ENCODE measurements at places on chromosomes 3 and 15. TPM values are rescaled to one million over a fixed set of nuclear protein-coding genes. Genes with fewer than 3 reads are reported as not detected.

GRCh38 chr15:73575636-73576247 is 57.4 kb downstream of the NPTN start:
- no peaks in the 10 kb centered on the region for H3K4me1 ChIP-seq
- H3K4me3 ChIP-seq, result no peak overlapping the region
- no peaks in the 10 kb centered on the region for H3K27me3 ChIP-seq
- no peak for DNase-seq
- H3K36me3 ChIP-seq, result peaks cover 7% of the 10 kb centered on the region

CCR9 gene
- not detected for total RNA-seq

GRCh38 chr3:133574260-133574881 is 885 bp downstream of the CDV3 start:
- H3K27me3 ChIP-seq, result no peaks in the 10 kb centered on the region
- peak; percentile 50 for DNase-seq
- H3K27ac ChIP-seq, result no peak overlapping the region
- H3K4me1 ChIP-seq, result no peaks in the 10 kb centered on the region
- H3K36me3 ChIP-seq, result peaks cover 48% of the 10 kb centered on the region

SNX22 gene
- total RNA-seq, result 4.8 TPM

GRCh38 chr3:126261037-126261436 is 80.7 kb upstream of the ALDH1L1 start:
- peaks cover 2% of the 10 kb centered on the region for H3K36me3 ChIP-seq
- no peak overlapping the region for H3K27ac ChIP-seq
- no peak for DNase-seq
- no peaks in the 10 kb centered on the region for H3K4me1 ChIP-seq
- no peak overlapping the region for H3K4me3 ChIP-seq
- no peaks in the 10 kb centered on the region for H3K27me3 ChIP-seq
